ENCODE measurements at places on chromosomes 6 and 20.

DNA sequence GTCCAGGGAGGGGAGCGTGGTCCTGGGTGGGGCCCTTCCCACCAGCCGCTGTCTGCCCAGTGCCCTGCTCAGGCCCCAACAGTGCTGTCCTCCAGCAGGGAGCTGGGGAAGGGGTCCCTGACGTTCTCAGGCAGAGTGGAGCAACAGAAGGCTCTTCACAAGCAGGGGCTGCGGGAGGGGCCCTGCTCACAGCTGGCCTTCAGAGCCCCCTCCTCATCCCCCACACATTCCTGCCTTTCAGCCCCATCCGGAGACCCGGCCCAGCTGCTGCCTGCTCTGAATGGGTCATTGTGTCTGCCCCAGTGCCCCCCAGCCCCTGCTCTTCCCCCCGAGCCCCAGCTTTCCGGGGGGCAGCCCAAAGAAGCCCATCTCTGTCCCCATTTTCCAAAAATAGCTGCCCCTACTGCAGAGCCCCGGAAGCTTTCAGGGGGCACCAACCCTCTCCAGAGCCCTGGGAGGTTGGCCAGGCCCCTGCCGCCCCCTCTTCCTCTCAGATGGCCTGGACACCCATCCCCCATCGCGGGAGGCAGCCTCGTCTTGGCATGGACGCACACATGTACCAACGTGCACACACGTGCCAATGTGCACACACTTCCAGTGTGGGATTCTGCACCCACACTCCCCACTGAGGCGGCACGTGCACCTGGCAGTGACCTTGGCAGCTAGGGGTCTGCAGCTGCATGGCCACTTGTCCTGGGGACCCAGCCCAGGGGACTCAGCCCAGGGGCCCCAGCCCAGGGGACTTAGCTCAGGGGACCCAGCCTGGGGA lies 3.7 kb downstream of the COL20A1 start:
- DNase-seq: no peak

DNA sequence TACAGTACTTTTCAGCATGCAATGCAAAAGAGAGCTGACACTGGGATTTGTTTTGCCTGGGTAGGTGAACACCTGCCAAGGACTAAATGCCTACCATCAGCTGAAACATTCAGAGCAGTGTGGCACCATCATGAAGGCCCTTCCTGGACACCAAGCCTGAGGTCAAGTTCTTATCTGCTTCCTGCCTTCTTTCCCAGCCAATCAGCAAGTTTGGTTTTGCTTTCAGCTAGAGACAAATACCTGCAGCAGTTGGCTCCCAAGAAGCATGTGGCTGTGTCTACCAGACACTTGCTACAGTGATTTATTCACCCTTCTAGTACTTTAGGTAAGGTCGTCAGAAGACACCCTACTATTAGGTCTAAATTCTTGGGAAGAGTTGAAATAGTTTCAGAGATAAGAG lies 112.8 kb downstream of the TBX18 start:
- DNase-seq: no peak

DNA sequence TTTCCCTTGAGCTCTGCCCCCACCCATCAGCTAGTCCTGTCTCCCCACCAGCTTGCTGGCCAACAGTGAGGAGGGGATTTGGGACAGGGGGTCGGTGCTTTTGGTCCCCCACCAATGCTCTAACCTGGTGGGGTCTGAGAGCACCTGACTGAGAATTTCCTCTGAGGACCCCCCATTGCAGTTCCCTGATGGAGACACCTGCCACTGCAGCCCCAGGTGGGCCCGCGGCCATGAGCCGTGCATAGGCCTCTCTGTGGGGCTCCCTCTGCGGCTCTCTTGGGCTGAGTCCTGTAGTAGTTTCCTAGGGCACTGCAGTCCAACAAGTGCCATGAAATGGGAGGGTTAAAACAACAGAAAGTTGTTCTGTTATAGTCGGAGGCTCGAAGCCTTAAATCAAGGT lies 172.2 kb upstream of the SNX9 start:
- DNase-seq: no peak

DNA sequence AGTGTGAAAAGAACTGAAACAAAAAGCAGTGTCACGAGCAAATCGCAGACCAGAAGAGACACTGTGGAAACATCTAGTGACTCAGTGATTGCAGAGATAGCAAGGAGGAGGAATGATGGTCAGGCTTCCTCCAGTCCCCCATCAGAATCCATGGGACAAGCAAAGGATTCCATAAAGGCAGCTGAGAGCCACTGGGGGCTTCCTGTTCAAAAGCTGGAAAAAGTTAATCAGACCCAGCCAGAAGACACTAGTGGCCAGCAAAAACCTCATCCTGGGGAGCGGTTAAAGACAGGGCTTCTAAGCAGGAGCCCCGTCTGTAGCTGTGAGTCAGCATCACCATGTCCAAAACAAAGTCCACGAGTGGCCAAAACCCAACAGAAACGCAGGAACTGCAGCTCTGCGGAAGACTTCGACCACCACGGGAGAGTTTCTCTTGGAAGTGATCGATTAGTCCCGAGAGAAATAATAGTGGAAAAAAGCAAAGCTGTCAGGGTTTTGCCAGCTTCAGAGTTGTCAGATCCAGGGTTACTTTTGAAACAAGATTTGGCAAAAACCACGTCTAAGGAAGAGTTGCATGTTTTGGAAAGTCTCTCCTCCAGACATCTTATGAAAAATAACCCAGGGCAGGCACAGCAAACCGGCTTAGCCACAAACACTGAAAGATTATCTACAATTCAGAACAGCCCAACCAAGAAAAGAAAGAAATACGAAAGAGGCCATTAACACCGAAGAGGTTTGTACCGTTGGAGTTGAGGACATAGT lies 51.0 kb downstream of the JAG1 start:
- no peak for DNase-seq

DNA sequence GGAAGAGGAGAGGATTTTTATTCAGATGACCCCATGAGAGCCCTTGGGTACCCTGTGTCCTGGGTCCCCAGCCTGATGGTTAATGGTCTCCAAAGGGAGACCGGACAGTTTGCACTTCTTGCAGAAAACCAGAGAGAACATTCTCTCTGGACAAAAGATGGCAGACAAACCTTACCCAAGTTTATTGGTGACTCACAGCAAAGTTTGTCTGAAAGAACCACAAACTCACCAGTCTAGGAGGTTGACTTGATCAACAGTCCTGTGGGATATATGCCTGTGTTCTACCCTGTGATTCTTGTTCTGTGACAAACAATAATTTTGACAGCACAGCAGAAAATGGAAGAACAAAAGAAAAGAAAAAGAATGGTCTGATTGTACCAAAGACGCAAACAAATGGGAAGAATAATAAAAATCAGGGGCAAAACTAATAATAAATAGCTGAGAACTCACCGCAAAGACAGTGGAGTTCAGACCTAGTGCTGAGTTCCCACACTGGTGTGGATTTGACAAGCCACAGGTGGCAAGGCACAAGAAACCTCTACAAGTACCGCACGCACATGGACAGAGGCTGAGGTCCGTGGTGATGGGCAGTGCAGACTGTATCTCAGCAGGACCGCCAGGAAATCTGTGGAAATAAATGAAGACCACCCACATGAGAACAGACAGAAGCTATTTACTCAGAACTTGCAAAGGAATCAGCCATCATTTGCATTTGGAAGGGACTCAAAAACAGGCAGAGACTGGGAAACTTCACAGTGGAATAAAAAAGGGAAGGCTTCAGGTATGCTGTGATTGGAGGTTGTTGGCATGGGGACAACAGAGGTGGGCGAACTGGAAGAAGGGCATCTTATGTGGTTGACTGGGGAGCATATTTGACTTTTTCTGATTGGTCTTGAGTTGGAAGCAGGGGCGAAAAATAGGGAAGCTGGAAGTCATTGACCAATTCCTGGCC lies 246.3 kb upstream of the RNF24 start:
- no peak for DNase-seq

DNA sequence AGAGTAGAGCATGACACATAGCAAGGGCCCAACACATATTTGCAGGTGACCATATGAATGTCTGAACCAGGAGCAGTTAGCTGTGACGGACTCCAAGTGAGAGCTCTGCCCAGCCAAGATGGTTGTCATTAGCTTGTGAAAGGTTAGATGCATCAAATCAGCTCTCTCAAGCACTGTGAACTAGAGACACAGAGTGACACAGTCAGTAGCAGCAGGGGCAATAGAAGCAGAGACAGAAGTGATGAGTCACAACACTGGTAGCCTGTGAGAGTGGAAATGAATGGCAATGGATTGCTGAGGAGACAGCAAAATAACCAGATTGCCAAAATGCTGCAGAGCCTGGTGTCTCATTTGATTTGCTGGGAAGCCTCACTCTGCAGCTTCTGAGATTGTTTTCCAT lies 558.9 kb downstream of the PKHD1 start:
- no peak for DNase-seq

DNA sequence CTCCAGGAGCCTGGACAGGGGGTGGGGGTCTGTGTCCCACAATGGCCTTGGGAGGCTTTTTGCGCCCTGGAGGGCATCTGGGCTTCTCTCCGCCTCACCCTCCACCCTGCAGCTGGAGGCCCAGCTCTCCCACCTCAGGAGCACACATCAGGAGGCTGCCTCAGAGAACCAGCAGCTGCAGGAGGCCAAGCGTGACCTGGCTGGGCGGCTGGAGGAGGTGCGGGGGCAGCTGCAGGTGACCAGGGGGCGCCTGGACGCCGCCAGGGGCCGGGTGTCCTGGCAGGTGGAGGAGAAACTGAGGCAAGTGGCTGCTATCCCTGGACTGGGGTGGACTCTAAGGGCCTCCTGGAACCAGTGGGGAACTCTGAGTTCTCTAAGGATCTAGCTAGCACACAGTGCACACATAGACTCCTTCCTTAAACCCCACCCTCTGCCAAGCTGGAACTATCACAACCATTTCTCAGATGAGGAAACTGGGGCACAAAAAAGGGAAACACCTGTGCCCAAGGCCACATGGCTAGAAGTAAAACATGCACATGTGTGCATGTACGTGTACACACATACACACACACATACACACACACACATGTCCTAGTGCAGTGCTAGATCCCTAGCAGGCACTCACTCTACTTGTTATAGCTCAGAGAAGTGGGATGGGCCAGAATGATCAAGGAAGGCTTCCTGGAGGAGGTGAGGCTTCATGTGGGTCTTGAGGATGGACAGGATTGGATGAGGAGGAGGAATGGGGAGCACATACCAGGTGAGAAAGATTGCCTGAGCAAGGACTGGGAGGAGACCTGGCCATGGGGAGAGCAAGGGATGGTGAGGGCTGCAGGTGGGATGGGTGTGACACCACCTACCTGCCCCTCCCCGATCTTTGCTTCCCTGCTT lies 22.9 kb downstream of the RAB44 start:
- no peak for DNase-seq

DNA sequence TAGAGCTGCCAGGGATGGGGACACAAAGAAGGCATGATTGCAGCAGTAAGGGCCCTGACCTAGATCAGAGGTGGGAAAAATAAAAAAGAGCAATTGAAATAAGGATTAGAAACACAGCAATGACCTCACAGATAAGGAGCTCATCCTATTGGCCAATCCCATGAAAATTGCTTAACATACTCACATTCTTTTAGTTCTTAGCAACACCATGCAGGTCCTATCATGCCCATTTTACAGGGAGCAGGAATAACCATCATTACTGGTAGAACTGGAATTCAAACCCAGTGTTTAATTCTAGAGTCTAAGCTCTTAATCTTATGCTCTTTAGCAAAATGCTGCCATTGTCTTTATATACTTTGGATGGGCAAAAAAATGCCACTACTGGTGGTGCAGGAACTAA lies 267.7 kb downstream of the RNF144B start:
- no peak for DNase-seq

DNA sequence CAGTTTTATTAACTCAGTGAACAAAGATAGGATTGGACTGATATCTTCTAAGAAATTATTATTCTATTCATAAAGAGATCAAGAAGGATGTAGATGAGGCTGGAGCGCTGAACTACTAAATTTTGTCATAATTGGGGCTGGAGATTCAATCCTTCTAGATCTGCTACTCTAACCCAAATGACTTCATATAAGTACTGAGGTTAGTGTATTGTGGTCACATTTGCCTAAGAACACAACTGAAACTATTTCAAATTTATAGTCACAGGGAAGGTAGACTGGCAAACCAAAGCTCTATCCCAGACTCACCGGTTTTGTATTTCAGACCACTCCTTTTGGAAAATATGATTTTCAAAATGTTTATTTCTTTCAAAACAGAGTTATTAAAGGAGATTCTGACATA lies 96.7 kb downstream of the BMP5 start:
- DNase-seq: no peak

GRCh38 chr6:55212156-55212555 lies 37.8 kb downstream of the HCRTR2 start:
- no peak for DNase-seq

DNA sequence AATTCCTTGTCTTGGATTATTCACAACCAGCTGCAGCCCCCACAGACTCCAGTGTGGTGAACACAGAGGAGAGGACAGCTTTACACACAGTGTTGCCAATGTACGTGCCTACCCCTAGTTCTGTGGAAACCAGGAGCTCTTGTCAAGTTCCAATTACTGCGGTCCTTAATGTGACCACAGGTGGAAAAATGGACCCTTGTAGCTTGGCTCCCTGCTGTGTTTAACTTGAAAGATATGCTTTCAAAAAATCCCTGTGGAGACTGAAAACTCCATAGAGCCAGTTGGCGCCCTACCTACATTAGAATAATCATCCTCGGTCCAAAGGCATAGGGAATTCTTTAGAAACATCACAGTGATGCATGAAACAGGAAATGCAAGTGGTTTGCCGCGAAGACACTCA lies 118.3 kb upstream of the SLC22A23 start:
- no peak for DNase-seq

- DNase-seq: no peak
These were observed 128.0 kb upstream of the GGTLC1 start for GRCh38 chr20:24116611-24117010.

GRCh38 chr6:154991207-154991606 lies 3.9 kb upstream of the TIAM2 start:
- no peak for DNase-seq

GRCh38 chr20:31856516-31856915 lies 11.1 kb upstream of the FOXS1 start:
- DNase-seq: no peak

- no peak for DNase-seq
These were observed 110.1 kb upstream of the GPR6 start for GRCh38 chr6:109867970-109868358.

DNA sequence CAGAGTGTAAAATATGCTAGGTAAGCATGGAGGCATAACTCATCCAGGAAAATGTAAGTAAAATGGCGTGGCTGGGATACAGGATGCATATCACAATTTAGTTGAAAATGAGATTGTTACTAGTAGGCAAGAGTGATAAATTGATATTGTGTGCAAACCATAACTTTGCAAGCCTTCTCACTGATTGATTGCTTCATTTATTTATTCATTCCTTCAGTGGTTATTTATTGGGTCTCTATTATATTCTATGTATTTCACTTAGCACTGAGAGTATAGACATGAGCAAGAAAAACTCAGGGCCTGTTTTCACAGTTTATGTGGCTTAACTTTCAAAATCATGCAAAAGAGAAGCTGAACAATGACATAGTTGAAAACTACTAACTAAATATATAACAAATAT lies 241.0 kb upstream of the EYS start:
- no peak for DNase-seq

- DNase-seq: no peak
These were observed 674 bp downstream of the MAPK14 start for GRCh38 chr6:36028088-36028876.
